ENCODE measurements at places on chromosomes 3 and 15.

- no peak for DNase-seq
Measured at GRCh38 chr3:87044409-87044808, 53.5 kb upstream of the VGLL3 start.

GRCh38 chr3:31541089-31541488 is 8.4 kb downstream of the STT3B start:
- no peak for DNase-seq

DNA sequence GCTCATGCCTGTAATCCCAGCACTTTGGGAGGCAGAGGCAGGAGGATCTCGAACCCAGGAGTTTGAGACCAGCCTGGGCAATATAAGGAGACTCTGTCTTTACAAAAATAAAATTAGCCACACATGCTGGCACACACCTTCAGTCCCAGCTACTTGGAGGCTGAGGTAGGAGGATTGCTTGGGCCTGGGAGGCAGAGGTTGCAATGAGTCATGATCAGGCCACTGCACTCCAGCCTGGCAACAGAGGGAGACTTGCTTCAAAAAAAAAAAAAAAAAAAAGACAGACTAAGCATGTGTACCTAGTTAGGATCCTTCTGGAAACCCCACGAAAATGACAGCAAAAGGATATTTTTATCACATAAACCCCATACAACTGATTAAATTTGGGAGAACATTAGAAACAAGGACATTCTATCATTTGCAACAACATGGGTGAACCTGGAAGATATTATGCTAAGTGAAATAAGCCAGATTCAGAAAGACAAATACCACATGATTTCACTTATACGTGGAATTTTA is 44.9 kb downstream of the METTL6 start:
- peak; percentile 18 for DNase-seq

- peak; percentile 27 for DNase-seq
Measured at GRCh38 chr15:81229586-81229985, 32.9 kb downstream of the IL16 start.

GRCh38 chr3:103308921-103309320 is 874.1 kb downstream of the ZPLD1 start:
- no peak for DNase-seq

- DNase-seq: peak; percentile 7
Measured at GRCh38 chr3:42557854-42558253, 23.9 kb downstream of the SEC22C start.

GRCh38 chr15:101449471-101450402 is 39.8 kb downstream of the PCSK6 start:
- no peak for DNase-seq

DNA sequence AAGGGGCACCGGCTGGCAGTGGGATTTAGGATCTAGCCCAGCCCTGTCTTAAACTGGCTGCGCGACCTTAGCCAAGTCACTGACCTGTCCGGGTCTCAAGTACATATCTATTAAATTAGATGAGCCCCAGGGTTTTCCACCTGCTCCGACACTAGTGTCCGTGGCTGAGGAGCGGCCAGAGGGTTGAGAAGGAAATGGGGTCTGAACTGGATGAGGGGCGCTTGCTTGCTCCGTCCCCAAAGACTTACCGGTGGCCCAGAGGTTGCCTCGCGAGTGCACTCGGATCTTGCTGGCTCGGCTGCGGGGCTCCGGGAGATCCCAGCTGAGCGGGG is 285 bp downstream of the NMB start:
- DNase-seq: no peak

GRCh38 chr3:62970648-62971047 is 95.4 kb upstream of the CADPS start:
- no peak for DNase-seq

- DNase-seq: no peak
Measured at GRCh38 chr3:9948586-9948985, 3.6 kb downstream of the PRRT3 start.

GRCh38 chr3:54822206-54822605 is 105.7 kb downstream of the LRTM1 start:
- DNase-seq: no peak

GRCh38 chr15:76529911-76530310 is 193.3 kb downstream of the ISL2 start:
- no peak for DNase-seq

DNA sequence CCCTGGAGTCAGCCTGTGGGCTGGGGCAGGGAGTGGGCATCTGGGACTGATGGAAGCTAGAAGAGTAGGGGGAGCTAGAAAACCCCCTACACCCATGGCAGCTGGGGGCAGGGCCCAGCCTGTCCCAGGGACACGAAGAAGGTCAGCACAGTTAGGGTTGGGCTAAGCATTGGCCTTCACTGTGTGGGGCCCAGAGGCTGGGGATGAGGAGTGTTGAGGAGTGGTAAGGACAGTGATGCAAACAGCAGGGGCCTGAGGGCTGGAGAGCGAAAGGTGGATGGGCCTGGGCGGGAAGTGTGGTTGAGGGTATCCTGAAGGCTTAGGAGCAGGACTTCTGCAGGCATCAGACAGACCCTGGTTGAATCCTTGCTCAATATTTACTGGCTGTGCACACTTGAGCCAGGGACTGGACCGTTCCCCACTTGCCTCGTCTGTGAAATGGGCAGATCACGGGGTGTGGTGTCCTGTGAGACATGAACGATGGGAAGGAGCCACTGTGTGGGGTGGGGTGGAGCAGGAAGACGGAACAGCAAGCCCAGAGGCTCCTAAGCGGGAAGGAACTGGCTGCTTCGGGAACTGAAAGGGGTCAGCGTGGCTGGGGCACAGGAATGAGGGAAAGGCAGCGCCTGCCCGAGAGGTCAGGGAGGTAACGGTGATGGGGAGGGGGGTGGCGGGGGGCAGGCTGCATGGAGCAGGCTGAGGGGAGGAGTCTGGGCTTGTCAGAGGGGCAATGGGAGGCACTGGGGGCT is 7.3 kb downstream of the PRKCD start:
- peak; percentile 86 for DNase-seq

DNA sequence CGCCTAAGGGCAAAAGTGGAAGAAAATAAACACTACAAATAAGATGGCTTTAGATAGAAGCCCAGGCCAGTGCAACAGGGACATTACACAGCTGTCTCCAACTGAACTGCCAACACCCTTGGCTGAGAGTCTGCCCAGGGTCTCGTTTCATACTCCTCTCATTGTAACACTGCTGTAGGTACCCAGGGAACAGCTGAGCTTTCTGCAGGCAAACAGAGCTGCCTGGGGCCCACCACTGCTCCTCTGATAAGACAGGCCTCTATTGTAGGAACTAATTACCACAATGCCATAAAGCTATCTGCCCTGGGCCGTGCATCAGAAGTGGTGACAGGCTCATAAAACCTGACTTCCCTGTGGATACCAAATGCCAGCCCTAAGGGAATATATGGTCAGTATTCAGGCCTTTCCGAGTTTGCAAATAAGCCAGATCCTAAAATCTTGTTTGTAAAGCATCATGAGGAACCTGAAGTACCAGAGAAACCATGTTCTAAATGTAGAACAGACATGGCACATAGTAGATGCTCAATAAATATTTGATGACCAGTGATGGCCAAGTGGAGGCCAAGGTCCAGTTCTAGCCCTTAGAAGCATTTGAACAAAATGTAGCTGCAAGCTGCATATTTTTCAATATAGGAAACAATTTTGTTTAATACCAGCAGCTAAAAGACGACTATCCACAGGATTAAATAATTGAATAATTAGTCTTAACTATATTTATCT is 84.3 kb upstream of the NEO1 start:
- no peak for DNase-seq

DNA sequence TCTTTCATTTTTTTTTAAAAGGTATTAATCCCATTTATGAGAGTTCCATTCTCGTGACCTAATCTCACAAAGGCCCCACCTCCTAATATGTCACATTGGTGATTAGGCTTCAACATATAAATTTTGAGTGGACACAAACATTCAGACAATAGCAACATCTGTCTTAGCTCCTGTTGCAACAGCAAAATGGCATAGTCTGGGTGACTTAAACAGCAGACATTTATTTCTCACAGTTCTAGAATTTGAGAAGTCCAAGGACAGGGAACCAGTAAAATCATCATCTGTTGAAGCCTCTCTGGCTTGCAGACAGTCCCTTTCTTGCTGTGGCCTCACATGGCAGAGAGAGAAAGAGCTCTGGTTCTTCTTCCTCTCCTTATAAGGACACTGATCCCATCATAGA is 3.2 kb upstream of the PLSCR2 start:
- DNase-seq: peak; percentile 9

- DNase-seq: peak; percentile 56
Measured at GRCh38 chr3:38311476-38311875, 29.4 kb downstream of the SLC22A14 start.

DNA sequence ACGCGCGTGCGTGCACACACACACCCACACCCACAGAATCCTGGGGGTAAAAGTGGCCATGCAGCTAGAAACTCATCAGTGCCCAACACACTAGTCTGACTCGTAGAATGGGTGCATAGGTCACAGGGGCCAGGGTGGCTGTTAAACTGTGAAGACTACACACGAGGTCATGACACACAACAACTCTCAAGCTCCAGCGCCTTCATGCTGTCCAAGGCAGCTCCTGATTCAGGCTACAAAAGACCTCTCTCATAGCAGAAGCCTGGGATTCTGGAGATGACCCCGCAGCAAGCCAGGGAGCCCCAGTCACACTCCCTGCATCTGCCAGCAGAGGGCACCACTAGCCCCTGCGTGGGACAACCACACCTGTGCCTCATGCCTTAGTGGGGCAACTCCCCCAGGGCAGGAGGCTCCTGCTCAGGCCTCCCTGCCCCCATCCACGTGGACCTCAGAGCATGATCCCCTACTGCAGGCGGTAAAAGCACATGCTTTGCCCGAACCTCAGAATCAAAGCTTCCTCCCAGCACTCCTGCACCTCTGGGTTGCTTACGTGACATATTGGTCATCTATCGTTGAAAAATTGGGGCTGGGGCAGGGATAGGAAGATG is 93.1 kb downstream of the LRIG1 start:
- peak; percentile 54 for DNase-seq

DNA sequence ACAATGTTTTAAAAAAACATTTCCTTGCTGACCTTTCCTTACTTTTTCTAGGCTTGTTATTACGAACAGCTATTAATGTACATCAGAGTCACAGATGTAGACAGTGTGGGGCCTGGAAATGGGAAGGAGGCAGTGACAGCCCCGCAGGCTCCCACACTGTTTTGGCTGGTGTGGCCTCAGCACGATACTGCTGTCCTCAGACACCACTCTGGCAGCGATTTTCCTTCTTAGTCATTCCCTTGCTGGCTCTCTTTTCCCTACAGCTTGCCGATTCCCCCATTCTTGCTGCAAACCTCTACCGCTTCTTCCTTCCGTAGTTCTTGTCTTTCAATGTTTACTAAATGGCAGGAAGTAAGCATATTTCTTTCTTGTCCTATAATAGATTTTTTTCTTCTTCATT is 113.1 kb downstream of the ABI3BP start:
- DNase-seq: no peak

GRCh38 chr15:85690561-85691231 is 104.0 kb downstream of the KLHL25 start:
- peak; percentile 79 for DNase-seq

DNA sequence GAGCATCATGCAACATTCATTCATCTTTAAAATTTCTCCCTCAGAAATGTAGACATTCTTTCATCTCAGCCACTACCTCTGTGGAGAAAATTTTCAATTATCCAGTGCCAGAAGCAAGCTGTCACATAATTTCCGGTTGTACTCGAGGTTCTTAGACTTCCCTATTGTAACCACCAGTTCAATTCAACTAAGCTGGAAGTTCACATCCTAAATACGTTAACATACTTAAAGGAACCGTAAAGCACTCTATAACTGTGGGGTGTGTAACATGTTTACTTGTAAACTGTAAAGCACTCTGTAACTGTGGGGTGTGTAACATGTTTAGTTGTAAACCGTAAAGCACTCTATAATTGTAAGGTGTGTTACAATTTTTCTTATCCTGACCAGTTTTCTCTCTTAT is 150.3 kb downstream of the PLCL2 start:
- peak; percentile 55 for DNase-seq

- peak; percentile 60 for DNase-seq
Measured at GRCh38 chr3:5464649-5465048, 277.1 kb downstream of the EDEM1 start.

- no peak for DNase-seq
Measured at GRCh38 chr3:51796854-51797253, 17.8 kb upstream of the IQCF6 start.

- DNase-seq: no peak
Measured at GRCh38 chr3:130572769-130573168, 55.8 kb downstream of the COL6A6 start.

GRCh38 chr3:134709076-134709475 is 58.3 kb upstream of the KY start:
- DNase-seq: no peak

- no peak for DNase-seq
Measured at GRCh38 chr3:45092132-45093031, 53.8 kb downstream of the CDCP1 start.

GRCh38 chr3:112308151-112308911 is 14.3 kb upstream of the SLC9C1 start:
- no peak for DNase-seq

GRCh38 chr15:41890050-41890690 is 3.7 kb downstream of the SPTBN5 start:
- no peak for DNase-seq

DNA sequence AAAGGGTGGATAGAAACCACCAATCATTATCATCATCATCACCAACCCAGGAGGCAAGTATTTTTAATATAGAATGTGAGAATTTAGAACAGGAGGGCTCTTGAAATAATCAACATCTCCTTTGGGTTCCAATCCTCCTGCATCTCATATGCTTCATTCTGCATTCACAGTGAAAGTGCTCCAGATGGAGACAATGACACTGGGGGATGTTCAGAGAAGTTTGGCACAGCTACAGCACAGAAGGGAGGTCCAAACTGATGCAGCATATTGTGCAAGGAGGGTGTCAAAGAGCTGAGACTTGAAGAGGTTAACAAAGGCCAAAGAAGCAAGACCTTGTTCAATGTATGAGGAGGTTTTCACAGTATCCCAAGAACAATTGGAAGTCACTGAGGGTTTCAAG is 767.1 kb downstream of the NTRK3 start:
- no peak for DNase-seq

DNA sequence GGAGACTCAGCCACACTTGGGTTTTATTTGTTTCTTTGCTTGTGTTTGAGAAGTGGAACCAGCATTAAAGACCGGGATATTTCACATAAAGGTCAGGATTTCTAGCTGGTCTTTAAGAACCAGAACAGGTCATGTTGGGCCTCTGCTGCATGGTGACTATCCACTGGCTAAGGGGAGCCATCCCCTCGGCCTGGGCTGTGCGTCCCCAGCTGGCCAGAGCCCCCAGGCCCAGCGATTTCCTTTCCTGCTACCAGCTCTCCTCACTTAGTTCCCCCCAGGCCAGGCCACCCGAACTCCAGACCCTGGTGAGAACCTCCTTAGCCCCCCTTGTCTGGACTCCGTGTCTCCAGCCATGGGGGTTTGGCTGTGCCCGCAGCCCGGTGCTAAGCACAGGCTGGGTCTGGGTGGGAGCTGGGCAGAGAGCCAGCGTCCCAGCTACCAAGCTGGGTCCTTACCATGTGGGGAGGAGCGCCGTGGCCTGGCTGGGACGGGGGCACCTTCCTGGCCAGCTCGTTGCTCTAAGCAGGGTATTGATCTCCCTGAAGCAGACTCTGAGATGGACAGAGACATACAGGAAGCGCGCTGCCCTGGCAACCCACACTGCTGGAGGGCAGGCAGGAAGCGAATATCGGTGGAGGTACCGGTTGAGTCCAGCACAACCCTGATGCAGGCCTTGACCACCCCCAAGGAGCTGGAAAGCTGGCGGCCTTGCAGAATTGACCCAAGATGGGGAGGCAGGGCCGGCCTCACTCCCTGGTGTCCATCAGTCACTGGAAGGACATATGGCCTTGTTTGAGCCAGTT is 49.4 kb downstream of the KLF15 start:
- no peak for DNase-seq

Data from inflammatory macrophage (primary cell).